ENCODE measurements at places on chromosomes 6 and 20. TPM values are rescaled to one million over a fixed set of nuclear protein-coding genes. Genes with fewer than 3 reads are reported as not detected.

The DYNLT2 gene
- 3.0 TPM for total RNA-seq

GRCh38 chr6:28239636-28240035, 12.4 kb downstream of the ZKSCAN4 start:
- peaks cover 12% of the 10 kb centered on the region for H3K27me3 ChIP-seq
- H3K4me3 ChIP-seq, result no peak overlapping the region
- peaks cover 6% of the 10 kb centered on the region for H3K36me3 ChIP-seq
- H3K4me1 ChIP-seq, result peaks cover 3% of the 10 kb centered on the region
- no peak overlapping the region for H3K27ac ChIP-seq
- no peak for DNase-seq

The GTF2H4 gene
- 19.7 TPM for total RNA-seq

- H3K27me3 ChIP-seq, result peaks cover 36% of the 10 kb centered on the region
- no peak overlapping the region for H3K4me3 ChIP-seq
- H3K36me3 ChIP-seq, result no peaks in the 10 kb centered on the region
- peaks cover 20% of the 10 kb centered on the region for H3K4me1 ChIP-seq
- H3K27ac ChIP-seq, result no peak overlapping the region
Observed at GRCh38 chr6:166625356-166625755, 1.7 kb downstream of the RPS6KA2 start.

- DNase-seq, result no peak
- peak overlapping the region; percentile 89 for H3K27ac ChIP-seq
- H3K36me3 ChIP-seq, result peaks cover 6% of the 10 kb centered on the region
- no peaks in the 10 kb centered on the region for H3K27me3 ChIP-seq
Observed at GRCh38 chr6:12110523-12111362, 98.6 kb downstream of the HIVEP1 start.

GRCh38 chr6:10891960-10892359, 5.1 kb downstream of the SYCP2L start:
- peaks cover 2% of the 10 kb centered on the region for H3K4me1 ChIP-seq
- no peak overlapping the region for H3K4me3 ChIP-seq
- H3K27ac ChIP-seq, result no peak overlapping the region
- H3K36me3 ChIP-seq, result peaks cover 2% of the 10 kb centered on the region
- H3K27me3 ChIP-seq, result peaks cover 57% of the 10 kb centered on the region
- DNase-seq, result no peak

- no peak for DNase-seq
- no peaks in the 10 kb centered on the region for H3K36me3 ChIP-seq
- H3K4me1 ChIP-seq, result no peaks in the 10 kb centered on the region
Observed at GRCh38 chr20:42074944-42075343, 456.8 kb upstream of the CHD6 start.

- no peaks in the 10 kb centered on the region for H3K27me3 ChIP-seq
- no peak overlapping the region for H3K27ac ChIP-seq
- peaks cover 9% of the 10 kb centered on the region for H3K36me3 ChIP-seq
- no peak overlapping the region for H3K4me3 ChIP-seq
Observed at GRCh38 chr6:5115168-5115567, 30.0 kb downstream of the PPP1R3G start.

DNA sequence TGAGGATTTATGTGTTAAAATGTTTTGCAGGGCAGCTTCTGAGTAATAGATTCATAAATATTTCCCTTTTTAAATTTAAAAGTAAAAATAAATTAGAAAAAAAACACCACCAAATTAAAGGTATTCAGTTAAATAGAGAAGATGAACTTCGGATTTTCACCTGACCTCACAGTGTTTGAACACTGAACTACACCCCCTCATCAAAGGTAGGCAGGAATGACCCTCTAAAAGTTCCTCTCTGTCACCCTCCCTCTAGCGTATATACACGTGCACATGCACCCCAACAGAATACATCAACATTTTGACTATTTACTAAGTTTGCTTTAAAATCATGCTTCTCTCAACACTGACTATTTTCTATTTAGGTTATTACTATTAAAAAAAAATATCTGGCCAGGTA, 528.3 kb downstream of the QKI start:
- peaks cover 7% of the 10 kb centered on the region for H3K4me1 ChIP-seq
- H3K36me3 ChIP-seq, result no peaks in the 10 kb centered on the region
- no peak for DNase-seq
- H3K27ac ChIP-seq, result no peak overlapping the region
- peaks cover 68% of the 10 kb centered on the region for H3K27me3 ChIP-seq

GRCh38 chr6:22756365-22756764, 187.0 kb downstream of the HDGFL1 start:
- H3K27me3 ChIP-seq, result no peaks in the 10 kb centered on the region
- H3K4me1 ChIP-seq, result no peaks in the 10 kb centered on the region
- H3K4me3 ChIP-seq, result no peak overlapping the region
- no peaks in the 10 kb centered on the region for H3K36me3 ChIP-seq
- no peak for DNase-seq

- no peak overlapping the region for H3K27ac ChIP-seq
- no peaks in the 10 kb centered on the region for H3K27me3 ChIP-seq
- no peak for DNase-seq
Observed at GRCh38 chr6:109714166-109714565, 23.1 kb downstream of the FIG4 start.

- H3K27me3 ChIP-seq, result no peaks in the 10 kb centered on the region
- H3K27ac ChIP-seq, result no peak overlapping the region
- H3K4me3 ChIP-seq, result no peak overlapping the region
- H3K36me3 ChIP-seq, result peaks cover 2% of the 10 kb centered on the region
- DNase-seq, result no peak
Observed at GRCh38 chr6:89302195-89302770, 12.8 kb downstream of the GABRR2 start.

DNA sequence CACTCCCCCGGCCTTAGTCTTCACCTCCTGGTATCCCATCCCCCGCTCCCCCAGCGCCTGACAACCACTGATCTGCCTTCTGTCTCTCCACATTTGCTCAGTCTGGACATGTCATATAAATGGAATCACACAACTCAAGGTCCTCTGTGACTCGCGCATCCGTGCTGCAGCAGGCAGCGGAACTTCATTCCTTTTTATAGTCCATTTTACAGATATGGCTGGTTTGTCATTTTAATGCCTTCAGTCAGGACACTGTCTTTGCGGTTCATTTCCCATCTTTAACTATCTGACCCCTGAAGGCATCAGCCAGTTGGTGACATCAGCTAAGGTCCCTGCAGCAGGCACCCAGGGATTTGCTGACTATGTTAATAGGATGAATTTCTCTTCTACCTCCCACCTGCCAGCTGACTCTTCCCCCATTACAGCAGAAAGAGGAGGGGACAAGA, 125.7 kb downstream of the ZMYND8 start:
- DNase-seq, result no peak
- peaks cover 5% of the 10 kb centered on the region for H3K36me3 ChIP-seq
- H3K4me1 ChIP-seq, result peaks cover 8% of the 10 kb centered on the region
- H3K4me3 ChIP-seq, result no peak overlapping the region

GRCh38 chr6:108169464-108170331, 3.9 kb downstream of the NR2E1 start:
- no peak overlapping the region for H3K27ac ChIP-seq
- no peak for DNase-seq
- H3K36me3 ChIP-seq, result peaks cover 5% of the 10 kb centered on the region

GRCh38 chr6:84329516-84329915, 102.1 kb upstream of the CEP162 start:
- DNase-seq, result no peak
- no peaks in the 10 kb centered on the region for H3K27me3 ChIP-seq
- H3K4me3 ChIP-seq, result no peak overlapping the region

The C6orf58 gene
- total RNA-seq, result not detected

The LY6G6F gene
- total RNA-seq, result 29.1 TPM

DNA sequence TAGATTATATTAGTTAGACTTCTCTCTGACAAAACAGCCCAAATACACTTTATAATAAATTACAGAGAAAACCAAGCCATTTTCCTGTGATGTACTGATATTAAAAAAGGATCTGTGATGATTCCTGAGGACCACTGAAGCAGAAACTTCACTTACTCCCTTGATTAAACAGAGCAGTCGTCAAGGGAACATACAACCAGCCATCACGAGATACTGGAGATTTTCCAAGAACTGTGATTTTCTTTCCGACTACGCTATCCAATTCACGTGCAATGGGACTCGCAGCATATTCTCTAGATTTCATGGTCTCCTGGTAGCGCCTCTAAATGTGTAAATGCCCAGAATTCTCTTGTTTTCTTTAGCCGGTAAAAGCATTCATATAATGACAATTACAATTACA, 377.4 kb downstream of the PHF3 start:
- no peaks in the 10 kb centered on the region for H3K4me1 ChIP-seq
- DNase-seq, result no peak
- no peak overlapping the region for H3K27ac ChIP-seq
- no peaks in the 10 kb centered on the region for H3K27me3 ChIP-seq
- H3K4me3 ChIP-seq, result no peak overlapping the region
- no peaks in the 10 kb centered on the region for H3K36me3 ChIP-seq

The OR12D3 gene
- total RNA-seq, result not detected

DNA sequence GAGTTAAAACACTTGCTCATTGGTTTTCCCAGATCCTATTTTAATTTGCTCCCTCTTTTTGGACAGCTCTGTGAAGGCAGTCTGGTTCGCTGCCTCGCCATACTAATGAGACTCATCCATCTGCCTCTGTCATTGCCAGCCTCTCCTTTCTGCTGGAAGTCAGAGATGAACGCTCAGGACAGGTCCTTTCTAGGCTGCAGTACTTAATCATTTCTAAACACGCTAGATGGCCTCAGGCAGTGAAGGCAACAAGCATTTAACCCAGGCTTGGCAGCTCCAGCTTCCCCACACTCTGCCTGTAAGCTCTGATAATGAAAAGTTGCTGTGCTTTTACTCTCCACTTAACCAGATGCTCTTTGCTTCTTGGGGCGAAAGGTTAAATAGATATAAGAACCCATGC, 286.7 kb upstream of the POU3F2 start:
- no peak for DNase-seq
- H3K4me3 ChIP-seq, result no peak overlapping the region
- no peaks in the 10 kb centered on the region for H3K36me3 ChIP-seq

The VWA7 gene
- 2.9 TPM for total RNA-seq

The BANF2 gene
- total RNA-seq, result not detected

The PNLDC1 gene
- total RNA-seq, result not detected

DNA sequence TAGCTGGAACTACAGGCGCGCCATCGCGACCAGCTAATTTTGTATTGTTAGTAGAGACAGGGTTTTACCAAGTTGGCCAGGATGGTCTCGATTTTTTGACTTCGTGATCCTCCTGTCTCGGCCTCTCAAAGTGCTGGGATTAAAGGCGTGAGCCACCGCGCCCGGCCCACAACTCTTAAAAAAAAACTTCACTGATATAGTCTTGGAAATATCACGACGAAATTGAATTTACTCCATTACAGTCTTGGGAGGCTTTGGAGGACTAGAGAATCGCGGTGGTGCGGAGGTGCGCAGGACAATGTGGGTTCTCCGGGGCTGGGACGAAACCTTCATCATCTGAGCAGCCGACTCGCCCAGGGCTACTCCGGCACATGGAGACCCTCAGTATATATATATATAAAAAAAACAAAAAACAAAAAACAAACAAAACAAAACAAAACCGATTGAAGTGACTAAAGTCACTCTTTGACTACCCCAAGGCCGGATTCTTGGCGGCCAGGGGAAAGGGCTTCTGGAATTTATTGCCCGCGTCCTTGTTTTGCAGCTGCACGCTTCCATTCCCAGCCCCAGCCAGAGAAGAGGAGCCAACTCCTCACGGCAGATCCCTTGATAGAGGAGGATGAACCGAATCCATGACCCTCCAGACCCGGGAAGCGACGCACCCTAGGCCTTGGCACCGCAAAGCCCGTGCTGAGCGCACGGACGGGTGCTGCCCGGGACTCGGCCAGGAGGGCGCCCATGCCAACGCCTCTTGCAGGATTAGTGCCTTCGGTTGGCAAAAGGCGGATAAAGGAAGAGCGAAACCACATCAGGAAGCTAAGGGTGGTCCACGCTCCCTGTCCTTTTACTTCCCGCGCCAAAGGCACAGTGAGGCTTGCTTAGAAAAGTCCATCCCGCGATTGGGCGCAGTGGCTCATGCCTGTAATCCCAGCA, 1.7 kb upstream of the GCM2 start:
- no peak overlapping the region for H3K4me3 ChIP-seq
- peaks cover 9% of the 10 kb centered on the region for H3K4me1 ChIP-seq
- peaks cover 88% of the 10 kb centered on the region for H3K27me3 ChIP-seq
- H3K36me3 ChIP-seq, result peaks cover 2% of the 10 kb centered on the region
- peak overlapping the region; percentile 34 for H3K27ac ChIP-seq

- H3K36me3 ChIP-seq, result no peaks in the 10 kb centered on the region
- no peak for DNase-seq
- no peak overlapping the region for H3K27ac ChIP-seq
Observed at GRCh38 chr6:129276986-129277385, 394.0 kb downstream of the LAMA2 start.

DNA sequence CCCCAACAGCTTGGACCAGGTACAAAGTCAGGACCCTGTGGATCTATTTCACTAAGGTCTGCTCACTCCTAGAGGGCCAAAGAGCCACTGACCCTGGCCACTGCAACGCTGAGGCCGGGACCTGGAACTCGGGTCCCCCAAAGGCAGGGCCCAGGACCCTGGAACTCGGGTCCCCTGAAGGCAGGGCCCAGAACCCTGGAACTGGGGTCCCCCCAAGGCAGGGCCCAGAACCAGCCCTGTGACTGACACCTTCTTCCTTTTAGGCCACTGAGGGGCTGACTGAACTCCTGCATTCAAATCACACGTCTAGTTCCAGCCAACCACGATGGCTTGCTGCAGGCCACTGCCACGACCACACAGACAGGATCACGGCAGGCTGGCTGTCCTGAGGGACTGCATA, 9.4 kb downstream of the TCFL5 start:
- peaks cover 2% of the 10 kb centered on the region for H3K36me3 ChIP-seq
- peaks cover 9% of the 10 kb centered on the region for H3K4me1 ChIP-seq
- no peak overlapping the region for H3K4me3 ChIP-seq
- H3K27ac ChIP-seq, result no peak overlapping the region

- H3K27me3 ChIP-seq, result peaks cover 5% of the 10 kb centered on the region
- peaks cover 12% of the 10 kb centered on the region for H3K4me1 ChIP-seq
- no peak for DNase-seq
- H3K36me3 ChIP-seq, result peaks cover 2% of the 10 kb centered on the region
Observed at GRCh38 chr6:139642346-139642745, 267.9 kb upstream of the CITED2 start.

GRCh38 chr6:73169111-73169510, 56.2 kb downstream of the KHDC1L start:
- H3K4me3 ChIP-seq, result no peak overlapping the region
- H3K27ac ChIP-seq, result no peak overlapping the region
- no peaks in the 10 kb centered on the region for H3K4me1 ChIP-seq
- DNase-seq, result no peak
- no peaks in the 10 kb centered on the region for H3K36me3 ChIP-seq

The CPXM1 gene
- 0.23 TPM for total RNA-seq

GRCh38 chr6:14472986-14473337, 355.4 kb downstream of the CD83 start:
- no peak for DNase-seq
- H3K27ac ChIP-seq, result no peak overlapping the region
- H3K36me3 ChIP-seq, result peaks cover 3% of the 10 kb centered on the region
- no peak overlapping the region for H3K4me3 ChIP-seq

DNA sequence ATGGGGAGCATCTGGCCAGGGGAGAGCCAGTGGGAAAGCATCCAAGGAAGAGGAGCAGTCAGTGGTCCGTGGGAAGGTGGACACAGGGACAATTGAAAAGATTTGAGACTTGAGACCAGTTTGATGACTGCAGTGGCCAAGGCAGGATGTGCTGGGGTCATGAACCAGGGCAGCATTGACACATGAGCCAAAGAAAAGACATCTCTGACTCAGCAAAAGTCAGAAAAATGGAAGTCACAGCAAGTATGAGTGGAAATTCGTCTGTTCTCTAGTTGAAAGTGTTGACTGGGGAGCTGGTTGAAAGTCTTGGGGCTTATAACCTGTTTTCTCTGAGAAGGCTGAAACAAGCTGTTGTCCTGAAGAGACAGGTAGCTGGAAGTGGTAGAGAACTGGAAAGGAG, 31.3 kb downstream of the RAB22A start:
- no peak overlapping the region for H3K27ac ChIP-seq
- H3K4me1 ChIP-seq, result peaks cover 38% of the 10 kb centered on the region
- no peaks in the 10 kb centered on the region for H3K27me3 ChIP-seq
- no peak overlapping the region for H3K4me3 ChIP-seq
- DNase-seq, result no peak
- H3K36me3 ChIP-seq, result peaks cover 13% of the 10 kb centered on the region
